ENCODE measurements at places on chromosomes 2 and 18.

- no peak for DNase-seq
Measured at GRCh38 chr2:48148841-48149430, 242.6 kb upstream of the FBXO11 start.

- peak; percentile 56 for DNase-seq
Measured at GRCh38 chr2:237691029-237691907, 63.9 kb downstream of the LRRFIP1 start.

GRCh38 chr2:15152382-15152781 is 408.8 kb downstream of the NBAS start:
- DNase-seq = no peak

- no peak for DNase-seq
Measured at GRCh38 chr2:174080672-174081121, 115.5 kb upstream of the SP3 start.

DNA sequence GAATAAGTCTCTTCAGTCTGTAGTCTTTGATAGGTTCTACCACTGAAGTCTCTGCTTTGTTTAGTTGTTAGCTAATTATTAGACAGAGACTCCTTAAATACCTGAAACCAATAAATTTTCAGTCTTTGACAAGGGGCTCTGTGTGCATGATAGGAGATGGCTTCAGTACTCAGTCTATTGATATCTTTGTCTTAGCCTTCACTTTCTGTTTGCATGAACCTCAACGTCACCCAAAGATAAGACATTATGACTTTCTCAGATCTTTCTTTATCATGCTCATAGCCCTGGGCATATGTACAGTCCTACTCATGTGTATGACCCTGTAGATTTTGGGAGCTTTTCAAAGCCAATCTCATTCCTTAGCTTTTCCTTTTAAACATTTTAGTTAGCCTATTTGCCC is 183.5 kb upstream of the GCFC2 start:
- DNase-seq = no peak

DNA sequence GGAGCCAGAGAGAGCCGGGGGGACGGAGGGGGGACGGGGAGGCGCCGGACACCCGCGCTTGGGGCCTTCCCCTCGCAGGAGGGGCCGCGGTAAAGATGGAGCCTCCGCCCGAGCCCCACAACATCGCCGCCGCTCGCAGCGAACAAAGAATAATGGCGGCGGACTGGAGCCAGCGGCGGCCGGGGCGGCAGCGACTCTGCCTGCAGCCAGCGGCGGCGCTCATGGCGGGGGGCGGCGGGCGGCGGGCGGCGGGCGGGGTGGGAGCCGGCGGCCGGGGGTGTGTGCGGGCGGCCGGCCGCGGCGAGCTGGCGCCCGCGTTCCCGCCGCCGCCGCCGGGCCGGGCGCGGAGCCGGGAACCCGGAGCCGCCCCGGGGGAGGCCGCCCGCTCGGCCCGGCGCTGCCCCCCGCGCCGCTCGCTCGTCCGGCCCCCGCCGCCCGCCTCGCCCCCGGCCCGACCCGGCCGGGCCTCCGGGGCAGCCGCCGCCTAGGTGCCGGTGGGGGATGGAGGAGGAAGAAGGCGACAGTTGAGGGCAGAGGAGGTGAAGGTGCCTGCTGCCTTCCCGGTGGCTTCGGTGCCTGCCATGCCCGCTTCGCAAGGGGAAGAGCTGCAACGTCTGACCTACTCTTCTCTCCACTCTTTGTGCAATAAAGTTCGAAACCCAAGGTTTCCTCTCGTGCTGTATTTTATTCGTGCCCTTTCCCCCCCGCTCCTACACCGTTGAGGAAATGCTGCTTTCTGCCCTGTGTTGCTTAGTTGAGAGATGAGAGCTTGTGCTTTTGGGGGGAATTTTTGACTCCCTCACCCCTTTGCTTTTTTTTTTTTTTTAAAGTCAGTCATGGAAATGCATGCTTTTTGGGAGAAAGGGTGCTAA is 634 bp downstream of the CREB1 start:
- peak; percentile 71 for DNase-seq

DNA sequence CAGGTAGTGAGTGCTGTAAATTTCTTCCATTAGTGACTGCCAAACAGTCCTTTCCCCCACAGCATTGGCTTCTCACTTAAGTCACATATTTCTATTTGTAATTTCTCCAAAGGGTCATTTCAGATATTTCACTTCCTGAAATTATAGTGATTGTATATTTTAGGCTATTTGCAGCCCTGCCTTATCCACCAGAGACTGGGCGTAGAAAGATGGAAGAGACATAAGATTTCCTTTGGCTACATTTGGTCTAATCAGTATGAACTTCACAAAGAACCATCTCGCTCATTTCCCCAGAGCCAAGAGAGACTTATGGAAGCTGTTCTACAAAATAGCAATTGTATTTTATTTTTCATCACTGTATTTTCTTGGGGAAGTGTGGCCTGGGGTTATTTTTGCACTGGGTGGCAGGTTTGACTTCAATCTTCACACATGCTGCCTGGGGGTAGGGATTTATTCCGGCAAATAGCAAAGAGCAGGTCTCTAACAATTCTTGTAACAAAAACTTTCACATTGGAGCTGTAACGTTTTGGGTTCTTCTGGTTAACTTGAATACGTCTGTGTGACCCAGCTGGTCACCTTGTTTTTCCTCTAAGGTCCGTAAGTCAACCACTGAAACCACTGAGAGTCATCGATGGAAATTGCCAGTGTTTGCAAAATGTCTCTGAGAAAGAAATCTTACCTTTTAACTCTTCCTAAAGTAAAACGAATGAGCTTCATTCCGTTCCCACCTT is 170.6 kb upstream of the SERPINE2 start:
- no peak for DNase-seq

- DNase-seq = peak; percentile 51
Measured at GRCh38 chr2:45412754-45413379, 198.2 kb downstream of the SRBD1 start.

GRCh38 chr2:99850084-99850710 is 292.2 kb downstream of the AFF3 start:
- DNase-seq = no peak

DNA sequence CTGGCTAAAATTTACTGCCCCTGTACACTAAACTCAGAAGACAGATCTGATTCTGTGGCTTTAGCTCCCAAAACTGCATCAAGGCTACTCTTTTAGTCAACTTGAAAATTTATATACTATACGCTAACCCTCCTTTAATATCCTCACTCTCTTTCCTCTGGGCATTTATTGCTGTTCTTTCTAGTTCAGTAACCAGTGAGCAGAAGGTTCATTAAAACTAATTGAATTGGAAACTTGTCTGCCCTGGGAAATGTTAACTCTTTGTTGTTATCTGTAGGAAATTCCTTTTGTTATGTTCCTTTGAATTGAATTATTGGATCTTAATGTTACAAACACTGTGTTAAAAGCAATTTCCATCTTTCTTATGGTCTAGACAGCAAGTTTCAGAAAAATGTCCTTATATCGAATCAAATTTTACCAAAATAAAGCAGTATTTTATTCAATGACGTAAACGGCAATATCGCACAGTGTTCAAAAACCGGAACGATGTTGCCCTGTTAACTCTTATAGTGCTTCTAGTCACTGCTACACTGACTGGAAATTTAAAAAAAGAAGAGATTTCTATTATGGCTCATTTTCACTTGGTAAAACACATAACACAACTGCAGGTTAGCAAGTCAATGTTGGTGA is 168.3 kb downstream of the NR4A2 start:
- no peak for DNase-seq

GRCh38 chr2:66432801-66433694 is 1.9 kb upstream of the MEIS1 start:
- DNase-seq = peak; percentile 73

DNA sequence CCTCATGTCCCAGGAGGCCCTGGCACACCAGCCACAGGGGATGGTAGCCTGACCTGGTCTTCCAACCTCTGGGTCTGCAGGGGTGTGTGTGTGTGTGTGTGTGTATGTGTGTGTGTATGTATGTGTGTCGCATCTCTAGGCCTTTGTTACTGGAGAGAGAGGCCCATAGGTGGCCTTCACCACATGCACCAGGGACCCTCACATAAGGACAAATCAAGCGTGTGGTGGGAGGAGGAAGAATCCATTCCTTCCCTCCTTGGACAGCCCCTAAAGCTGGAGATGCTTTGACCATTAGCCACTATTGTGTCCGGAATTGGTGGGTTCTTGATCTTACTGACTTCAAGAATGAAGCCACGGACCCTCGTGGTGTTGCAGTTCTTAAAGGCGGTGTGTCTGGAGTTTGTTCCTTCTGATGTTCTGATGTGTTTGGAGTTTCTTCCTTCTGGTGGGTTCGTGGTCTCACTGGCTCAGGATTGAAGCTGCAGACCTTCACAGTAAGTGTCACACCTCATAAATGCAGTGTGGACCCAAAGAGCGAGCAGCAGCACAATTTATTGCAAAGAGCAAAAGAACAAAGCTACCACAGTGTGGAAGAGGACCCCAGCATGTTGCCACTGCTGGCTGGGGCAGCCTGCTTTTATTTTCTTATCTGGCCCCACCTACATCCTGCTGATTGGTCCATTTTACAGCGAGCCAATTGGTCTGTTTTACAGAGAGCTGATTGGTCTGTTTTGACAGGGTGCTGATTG is 104.1 kb downstream of the DDX1 start:
- no peak for DNase-seq

- DNase-seq = no peak
Measured at GRCh38 chr2:50951437-50951836, 80.5 kb downstream of the NRXN1 start.

DNA sequence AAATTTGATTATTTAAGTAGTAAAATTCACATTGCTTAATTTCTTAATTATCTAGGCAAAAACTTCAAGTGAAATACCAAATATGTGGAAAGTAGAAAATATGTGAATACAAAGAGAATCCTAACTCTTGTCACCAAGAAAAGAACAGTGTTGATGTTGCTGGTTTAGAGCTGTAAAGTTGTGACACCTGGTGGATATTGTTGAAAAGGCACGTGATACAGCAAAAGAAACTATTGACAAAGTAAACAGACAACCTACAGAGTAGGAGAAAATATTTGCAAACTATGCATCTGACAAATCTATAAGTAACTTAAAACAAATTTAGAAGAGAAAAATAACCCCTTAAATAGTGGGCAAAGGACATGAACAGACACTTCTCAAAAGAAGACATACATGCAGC is 25.6 kb upstream of the ZC3H15 start:
- DNase-seq = no peak

GRCh38 chr2:119433636-119434327 is 2.1 kb downstream of the TMEM37 start:
- no peak for DNase-seq

- DNase-seq = peak; percentile 60
Measured at GRCh38 chr2:98487806-98488189, 43.1 kb downstream of the INPP4A start.

- DNase-seq = no peak
Measured at GRCh38 chr18:76805221-76805620, 17.1 kb upstream of the ZNF236 start.

DNA sequence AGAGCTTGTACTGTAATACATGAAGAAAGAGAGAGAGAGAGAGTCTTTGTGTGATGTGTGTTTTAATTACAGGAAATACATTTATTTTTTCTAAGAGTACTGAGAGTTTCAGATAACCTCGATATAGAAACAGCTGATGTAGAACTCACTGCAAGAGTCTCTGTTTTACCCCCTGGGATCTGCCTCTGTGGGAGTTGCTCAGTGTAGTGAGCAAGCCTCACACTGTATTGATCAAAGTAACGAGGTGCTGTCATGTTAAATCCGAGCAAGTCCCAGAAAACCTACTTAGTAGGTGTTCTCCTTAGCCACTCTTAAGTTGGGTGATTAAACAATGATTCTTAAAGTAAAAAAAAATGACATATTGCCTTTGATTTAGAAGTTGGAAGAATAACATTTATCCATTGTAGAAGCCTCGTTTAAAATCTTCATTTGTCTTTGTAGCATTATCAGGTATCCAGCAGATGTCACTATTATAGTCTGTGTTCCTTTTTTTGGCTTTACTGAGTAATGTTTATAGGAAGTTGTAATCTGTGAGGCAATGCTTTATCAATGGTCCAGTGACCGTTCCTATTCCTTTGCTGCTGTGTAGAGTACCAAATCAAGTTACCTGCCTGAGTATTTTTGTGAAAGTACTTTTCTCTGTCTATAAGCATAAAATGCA is 219.0 kb downstream of the MYO3B start:
- DNase-seq = peak; percentile 27

GRCh38 chr18:78974115-78974761 is 5.4 kb upstream of the SALL3 start:
- no peak for DNase-seq

- no peak for DNase-seq
Measured at GRCh38 chr2:98777076-98777475, 46.1 kb upstream of the MGAT4A start.

DNA sequence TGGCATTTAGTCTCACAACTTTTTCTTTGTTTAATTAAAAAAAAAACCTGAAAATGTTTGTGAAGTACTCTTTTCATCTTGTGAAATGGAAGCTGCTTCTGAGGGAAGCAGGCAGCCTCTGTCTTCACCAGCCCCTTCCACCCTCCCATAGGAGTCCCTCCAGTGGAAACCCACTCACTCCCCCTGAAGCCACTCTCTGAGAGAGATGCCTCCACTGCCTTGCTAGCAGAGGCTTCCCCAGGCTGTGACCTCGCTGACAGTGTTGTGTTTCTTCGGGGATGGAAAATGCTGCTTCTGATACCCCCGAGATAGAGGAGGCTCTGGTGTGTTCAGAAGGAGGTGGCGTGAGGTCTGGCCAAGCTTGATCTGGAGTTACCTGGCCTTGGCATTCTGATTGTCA is 59.9 kb downstream of the SH3RF3 start:
- no peak for DNase-seq

DNA sequence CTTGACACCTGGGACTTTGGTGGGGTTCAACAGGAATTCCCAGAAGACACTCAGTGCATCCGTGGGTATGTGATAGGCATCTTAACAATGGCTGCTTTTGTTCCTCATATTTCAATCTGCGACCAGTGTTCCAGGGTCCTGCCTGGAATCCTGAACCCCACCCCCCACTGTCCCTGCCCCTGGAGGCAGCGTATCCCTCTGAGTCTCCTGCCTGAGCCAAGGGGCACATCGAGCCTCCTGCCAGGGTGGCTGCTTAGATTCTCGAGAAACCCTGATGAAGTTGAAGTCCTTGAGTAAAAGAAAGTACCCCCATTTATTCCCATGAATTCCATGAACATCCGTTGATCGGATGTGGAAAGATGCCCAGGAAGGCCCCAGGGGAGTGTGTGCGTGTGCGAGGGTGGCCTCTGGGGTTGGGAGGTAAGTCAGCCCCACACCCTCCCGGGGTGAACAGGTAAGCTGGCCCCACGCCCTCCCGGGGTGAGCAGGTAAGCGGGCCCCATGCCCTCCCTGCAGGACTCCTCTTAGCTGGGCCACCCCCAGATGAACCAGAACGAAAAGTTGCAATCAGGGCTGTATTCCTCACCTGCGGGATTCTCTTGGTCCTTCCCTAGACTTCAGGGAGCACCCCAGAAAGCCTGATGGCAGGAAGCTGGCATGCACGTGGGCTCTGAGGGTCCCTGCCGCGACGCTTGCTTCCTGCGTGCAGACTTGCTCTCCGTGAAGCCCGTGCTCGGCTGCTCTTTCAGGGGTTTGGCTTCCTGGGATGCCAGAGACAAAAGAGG is 253.3 kb downstream of the AGAP1 start:
- no peak for DNase-seq

DNA sequence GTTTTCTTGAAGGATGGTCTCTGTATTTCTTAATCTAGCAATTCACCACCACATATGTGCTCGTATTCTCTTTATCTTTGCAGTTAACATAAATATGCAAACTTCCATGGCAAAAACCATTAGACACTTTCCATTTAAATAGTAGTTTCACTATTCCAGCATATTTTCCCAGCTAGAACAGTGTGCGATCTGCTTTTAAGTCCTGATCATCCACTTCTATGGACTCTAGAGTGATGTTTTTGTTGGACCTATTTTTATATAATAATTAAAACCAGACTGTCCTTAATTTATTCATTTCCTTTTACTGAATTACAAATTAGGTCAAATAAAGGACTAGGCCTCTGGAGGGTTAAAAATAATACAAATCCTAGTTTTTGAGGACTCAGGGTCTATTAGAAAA is 418.4 kb upstream of the TRIB2 start:
- DNase-seq = no peak

All from suppressor macrophage treated with lipopolysaccharide for 4 hours (primary cell).